ENCODE measurements at places on chromosomes 2 and 18.

DNA sequence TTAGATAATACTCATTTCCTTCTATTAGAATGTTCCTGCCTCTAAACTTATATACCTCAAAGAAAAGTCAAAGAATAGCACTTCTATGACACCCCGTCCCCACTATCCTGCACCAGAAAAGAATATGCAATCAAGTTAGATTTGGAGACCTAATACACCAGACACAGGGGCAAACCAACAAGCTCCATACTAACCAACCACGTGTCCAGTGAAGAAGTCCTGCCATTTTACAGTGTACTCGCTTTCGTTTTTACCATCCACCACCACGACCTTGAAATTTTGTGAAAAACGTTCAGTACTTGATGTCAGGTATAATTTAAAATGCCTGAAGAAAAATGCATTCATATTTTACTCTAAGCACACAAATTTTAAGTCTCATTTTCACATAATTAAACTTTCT lies 19.1 kb downstream of the ADAM17 start:
- no peak for DNase-seq

DNA sequence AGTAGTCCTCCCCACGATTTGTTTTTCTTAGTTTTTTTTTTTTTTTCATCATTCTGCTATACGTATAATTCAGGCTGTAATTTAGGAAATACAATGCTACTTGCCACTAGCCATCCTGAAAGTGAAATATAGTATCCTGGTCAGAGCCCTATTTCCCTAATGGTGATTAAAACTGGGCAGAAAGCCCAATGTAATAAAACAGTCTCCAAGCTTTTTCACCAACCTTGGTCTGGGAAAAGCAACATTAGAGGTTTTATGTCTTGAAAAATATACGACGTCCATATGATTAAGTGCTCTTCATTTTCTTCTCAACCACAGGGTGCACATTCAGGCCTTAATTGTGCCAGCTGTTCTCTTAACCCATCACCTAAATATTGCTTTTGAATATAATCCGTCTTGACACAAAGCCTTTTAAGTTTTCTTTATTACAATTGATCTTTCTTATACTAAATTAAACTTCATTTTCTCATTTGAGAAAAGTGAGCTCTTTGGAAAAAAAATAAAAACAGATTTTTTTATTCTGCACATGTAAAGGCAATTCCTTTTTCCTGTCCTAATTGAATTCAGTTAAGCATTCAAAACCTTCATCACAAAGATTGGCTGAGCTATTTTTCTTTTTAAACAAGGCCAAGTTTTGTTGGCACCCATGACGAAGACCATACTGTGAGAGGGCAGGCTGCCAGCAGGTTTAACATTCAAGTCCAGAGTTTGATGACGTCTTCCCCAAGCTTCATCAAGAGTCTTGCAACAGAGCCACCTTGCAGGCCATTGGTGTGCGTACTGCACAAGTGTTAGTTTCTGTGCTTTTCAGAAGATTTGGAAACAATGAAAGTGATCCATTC lies 52.7 kb downstream of the MAP2 start:
- DNase-seq, result peak; percentile 82

- DNase-seq, result no peak
Observed at GRCh38 chr18:74497778-74498177, 1.6 kb downstream of the CNDP2 start.

DNA sequence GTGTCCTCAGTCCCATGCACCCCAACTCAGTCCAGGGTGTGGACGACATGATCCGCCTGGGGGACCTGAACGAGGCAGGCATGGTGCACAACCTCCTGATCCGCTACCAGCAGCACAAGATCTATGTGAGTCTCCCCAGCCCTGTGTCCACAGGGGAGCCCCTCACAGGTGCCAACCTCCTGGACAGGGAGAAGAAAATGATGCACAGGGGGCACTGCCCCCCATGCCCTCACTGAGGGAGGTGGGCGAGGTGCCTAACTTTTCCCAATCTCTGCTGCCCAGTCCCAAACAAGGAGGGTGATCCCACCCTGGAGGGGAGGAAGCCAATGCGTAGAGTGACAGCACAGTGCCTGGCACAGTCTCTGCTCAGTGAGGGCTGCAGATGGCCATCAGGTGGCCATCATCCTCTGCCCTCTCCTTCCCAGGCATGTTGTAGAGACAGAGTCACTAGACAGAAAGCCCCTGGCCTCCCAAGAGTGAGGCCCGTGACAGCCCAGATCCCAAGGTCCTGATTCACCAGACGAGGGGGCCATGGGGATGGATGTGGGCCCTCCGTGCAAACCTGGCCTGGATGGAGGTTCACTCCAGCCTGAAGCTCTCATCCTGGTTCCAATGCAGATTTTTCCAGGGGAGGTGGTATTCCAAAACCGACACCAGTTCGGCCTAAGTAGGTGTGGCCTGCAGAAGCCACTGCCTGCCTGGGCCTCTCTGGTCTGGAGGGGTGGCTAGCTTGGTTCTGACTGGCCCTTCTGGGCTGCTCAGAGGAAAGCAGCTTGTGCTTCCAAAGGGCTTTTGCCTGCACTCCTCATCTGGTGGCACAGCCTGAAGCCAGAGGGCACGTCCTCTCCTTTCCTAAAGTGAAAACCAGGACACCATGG lies 30.0 kb downstream of the MYO7B start:
- DNase-seq, result no peak

- peak; percentile 90 for DNase-seq
Observed at GRCh38 chr2:32010670-32011484, at the start of gene MEMO1. Gene MEMO1, minus strand, starts transcription at chr2:32011008. Its CDS starts 761 bp downstream, at chr2:32010247.

DNA sequence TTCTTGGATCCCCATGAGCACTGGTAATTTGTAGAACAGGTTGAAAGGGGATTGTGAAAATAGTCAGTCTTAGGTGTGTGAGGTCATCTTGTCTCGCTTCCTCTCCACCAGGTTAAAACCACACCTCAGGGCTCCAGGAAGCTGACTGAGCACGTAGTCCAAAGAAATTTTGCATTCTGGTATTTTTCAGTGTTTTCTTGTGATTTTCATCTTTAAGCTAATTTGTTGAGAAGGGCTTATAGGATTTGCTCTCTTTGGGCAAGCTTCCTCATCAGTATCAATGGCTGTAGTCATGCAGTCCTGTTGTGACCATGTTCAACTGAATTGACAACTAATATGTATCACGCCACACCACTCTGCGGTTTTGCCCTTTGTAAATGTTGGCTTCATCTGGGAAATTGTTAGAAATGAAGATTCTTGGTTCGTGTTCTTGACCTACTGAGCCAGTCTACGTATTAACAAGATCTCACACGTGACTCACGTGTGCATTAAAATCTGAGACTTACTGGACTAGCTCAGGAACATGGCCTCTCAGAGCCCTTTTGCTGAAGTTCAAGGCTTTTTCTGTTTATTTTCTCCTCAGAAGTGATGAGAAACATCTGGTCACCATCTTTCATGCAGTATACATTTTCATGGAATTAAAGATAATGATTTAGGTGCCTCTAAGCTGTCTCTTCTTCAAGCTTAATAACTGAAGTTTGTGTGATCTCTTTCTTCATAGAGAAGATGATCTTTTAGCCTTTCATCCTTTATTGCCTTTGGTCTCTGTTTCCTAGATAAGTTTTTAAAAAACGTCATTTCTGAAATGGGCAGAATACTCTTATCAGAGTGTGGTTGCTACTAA lies 32.8 kb downstream of the FMNL2 start:
- DNase-seq, result no peak

GRCh38 chr2:110885256-110885655 lies 152.9 kb downstream of the ACOXL start:
- DNase-seq, result no peak
